ENCODE measurements at places on chromosomes 6 and 20.

GRCh38 chr6:136306466-136306865 is 16.8 kb upstream of the BCLAF1 start:
- no peak for DNase-seq

GRCh38 chr6:101380897-101381630 is 12.4 kb upstream of the GRIK2 start:
- DNase-seq, result no peak

- DNase-seq, result no peak
Measured at GRCh38 chr6:113147544-113147943, 709.6 kb upstream of the MARCKS start.

DNA sequence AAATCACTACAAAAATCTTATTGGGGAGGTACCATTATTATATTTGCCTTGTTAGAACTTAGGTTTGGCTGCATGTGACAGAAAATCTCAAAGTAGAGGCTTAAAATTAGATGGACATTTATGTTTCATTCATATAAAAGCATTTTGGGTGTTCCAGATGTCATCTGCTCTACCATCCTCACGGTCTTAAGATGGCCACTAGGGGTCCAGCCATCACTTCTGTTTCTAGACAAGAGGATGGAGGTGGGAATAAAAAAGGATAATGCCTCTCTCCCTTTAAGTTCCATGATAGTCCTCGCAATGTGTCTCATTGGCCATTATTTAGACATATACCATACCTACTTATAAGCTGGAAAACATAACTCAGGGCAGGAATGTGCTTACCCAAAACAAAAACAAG is 929.5 kb downstream of the KIF16B start:
- DNase-seq, result no peak

- DNase-seq, result no peak
Measured at GRCh38 chr6:27426045-27426620, 37.6 kb downstream of the ZNF391 start.

All from germinal center (tissue), 1 donor.